ENCODE measurements at places on chromosomes 11 and 22.

- DNase-seq: no peak
These were observed 30.7 kb downstream of the PRR5L start for GRCh38 chr11:36326524-36327419.

GRCh38 chr11:23509821-23510220 is 649.5 kb upstream of the CCDC179 start:
- DNase-seq: no peak

- DNase-seq: no peak
These were observed 88.0 kb upstream of the DBX1 start for GRCh38 chr11:20248121-20248772.

GRCh38 chr22:22362936-22363335 is 118.3 kb downstream of the VPREB1 start:
- DNase-seq: no peak

GRCh38 chr11:39817241-39817640 is 1642.2 kb downstream of the LRRC4C start:
- no peak for DNase-seq

DNA sequence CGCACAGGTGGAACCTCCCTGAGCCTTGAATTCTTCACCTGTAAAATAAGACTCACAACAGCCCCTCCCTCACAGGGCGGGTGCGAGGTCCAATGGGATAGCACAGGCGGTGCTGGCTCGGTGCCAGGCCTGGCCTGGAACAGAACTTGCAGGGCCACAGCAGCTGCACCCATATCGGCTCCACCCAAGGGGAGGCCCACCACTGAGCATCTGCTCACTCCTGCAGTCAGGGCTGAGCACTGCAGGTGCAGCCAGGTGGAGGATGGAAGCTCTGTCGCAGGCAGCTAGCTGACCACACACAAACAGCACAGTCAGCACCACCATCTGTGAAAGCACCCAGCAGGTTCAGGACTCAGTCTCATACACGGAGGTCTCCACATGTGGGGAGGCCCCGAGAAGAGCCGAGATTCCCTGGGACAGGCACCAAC is 19.6 kb downstream of the VPS37C start:
- DNase-seq: peak; percentile 55

DNA sequence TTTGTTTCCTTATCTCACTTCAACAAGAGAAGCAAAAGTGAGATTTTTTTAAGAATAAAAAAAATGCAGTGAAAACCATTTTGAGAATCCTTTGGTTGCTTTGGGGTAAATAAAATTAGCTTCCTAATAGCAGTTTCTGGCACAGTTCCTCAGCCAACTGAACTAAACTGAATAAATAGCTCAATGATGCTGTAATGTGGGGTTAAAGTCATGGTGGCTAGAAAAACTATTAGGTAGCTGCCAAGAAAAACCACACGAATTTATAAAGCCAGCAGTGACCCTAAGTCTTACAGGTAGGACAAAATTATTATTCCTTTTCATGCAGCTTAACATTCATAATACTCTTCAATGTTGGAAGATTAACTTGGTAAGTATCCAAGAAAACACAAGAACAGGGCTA is 142.4 kb downstream of the APIP start:
- DNase-seq: no peak

DNA sequence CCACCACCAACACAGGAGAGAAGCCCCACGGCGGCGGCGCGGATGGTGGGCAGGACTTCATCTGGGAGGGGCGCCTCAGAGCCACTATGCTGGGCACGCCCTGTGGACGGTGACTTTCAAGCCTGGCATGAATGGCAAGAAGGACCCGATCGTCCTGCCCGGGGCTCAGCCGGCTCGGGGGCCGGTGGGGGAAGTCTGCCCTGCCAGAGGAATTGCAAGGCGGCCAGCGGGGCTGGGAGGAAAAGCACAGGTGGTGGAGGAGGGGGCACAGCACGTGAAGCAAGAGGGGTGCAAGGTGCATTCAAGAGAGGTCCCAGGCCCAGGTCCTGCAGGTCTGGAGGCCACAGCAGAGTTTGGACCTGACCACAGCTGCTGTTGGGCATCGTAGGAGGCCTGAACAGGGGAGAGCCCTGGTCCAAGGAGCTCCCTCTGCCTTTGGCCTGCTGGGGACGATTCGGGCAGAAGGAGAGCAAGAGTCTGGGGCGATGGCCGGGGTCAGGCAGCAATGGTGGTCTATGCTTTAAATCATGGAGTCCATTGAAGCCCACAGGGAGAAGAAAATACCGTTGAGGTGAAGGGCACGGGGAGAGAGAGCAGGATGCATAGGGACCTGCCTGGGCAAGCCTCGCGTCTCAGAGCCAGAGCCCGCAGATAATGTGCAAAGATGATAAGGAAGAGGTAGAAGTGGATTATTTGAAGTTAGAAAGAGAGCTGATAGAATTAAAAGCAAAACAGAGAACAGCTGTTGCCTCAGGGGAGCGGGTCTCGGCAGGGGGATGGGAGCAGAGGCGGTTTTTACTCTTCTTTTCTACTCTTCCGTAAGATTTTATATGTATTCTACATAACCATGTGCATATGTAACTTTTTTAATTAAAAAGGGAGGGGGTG is 82.6 kb upstream of the SHISAL1 start:
- DNase-seq: no peak

DNA sequence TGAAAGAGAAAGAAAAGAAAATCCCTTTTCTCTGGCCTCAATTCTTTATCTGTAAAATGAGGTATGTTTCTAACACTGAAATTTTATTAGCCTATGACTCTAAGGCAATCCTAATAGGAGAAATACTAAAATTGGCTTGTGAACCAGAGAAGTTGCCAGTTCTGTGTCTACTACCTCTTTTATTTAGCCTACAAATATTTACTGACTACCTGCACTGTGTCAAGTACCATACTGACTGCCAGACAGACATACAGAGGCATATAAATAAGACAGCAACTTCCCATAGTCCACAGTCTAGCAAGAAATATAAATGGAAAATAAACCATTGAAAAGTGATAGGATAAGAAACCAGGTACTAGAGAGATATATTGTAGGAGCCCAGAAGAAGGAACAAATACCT is 2.4 kb upstream of the SOX6 start:
- DNase-seq: no peak

GRCh38 chr11:67382276-67383136 is 9.1 kb upstream of the CLCF1 start:
- peak; percentile 85 for DNase-seq

GRCh38 chr22:46863794-46864193 is 101.3 kb downstream of the TBC1D22A start:
- no peak for DNase-seq

GRCh38 chr22:44759001-44759400 is 6.6 kb downstream of the ARHGAP8 start:
- no peak for DNase-seq

DNA sequence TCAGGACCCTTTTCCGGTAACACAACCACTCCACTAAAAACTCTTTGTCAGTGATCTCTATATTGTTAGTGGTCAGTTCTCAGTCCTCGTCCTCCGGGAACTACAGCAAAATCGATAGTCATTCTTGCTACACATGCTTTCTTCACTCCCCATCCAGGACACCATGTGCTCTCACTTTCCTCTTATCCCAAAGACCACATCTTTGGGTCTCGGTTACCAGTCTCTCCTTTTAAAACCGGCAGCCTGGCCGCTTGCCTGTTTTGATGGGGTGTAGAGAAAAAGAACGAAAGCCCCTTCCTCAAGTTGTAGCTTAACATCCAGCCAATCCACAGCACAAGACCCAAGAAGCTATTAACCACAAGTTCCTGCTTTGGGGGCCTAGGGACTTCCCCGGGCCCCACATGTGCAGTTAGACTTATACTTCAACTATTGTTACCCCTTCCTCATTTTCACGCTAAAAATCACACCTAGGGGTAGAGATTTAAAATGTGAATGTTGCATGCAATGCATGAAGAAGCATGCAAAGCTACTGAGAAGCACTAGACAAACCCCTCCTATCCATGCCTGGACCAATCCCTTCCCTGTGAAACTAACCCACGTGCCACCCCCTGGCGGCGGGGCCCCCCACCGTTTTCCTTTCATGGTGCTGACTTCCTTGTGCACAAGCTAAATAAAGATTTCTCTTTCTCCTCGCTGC is 1.5 kb upstream of the TOLLIP start:
- DNase-seq: no peak

DNA sequence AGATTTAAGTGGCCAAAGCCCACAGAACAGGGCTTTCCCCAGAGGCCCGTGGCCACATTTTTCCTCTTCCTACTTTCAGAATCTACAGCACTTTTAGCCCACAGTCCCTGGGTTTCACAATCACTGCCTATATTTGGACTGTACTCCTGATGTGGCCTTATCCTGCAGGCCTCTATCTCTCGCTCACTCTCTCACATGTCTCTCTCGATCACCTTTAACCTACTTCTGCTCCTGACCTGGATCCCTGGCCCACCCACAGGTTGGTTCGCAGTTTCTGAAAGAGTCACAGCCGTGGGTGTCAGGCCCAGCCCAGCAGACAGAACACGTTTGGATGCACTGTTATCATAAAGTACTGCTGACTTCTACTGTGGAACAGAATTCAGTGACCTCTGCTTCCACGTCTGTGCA is 55.5 kb downstream of the LARGE1 start:
- DNase-seq: no peak

- no peak for DNase-seq
These were observed 1091.9 kb upstream of the TENM4 start for GRCh38 chr11:80532633-80533232.

GRCh38 chr11:129750343-129751292 is 65.0 kb upstream of the TMEM45B start:
- peak; percentile 77 for DNase-seq

- no peak for DNase-seq
These were observed 422 bp upstream of the LGR4 start for GRCh38 chr11:27473017-27473406.

DNA sequence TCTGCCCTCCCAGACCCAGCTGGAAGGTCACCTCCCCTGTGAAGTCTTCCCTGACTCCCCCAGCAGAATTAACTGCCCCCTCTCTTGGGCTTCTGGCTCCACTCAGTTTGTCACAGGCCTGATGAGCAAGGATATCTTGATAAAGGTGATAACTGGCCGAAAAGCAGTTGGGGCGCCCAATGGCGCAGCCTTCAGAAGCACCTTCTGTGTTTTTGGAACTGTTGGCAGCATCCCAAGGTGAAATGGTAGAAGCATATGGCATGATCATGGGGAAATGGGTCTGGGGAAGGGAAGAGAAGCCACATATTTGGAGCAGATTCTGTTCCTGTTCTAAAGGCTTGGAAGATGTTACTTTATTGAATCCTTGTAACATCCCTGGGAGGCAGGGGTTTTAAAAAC is 2.8 kb upstream of the TAB1 start:
- no peak for DNase-seq

GRCh38 chr22:50474710-50475651 is at the start of gene SBF1:
TSS of gene SBF1 (minus strand) at chr22:50475035. CDS start at chr22:50474840, 195 bp downstream.
- DNase-seq: peak; percentile 91

- DNase-seq: no peak
These were observed 74.2 kb downstream of the KCNQ1 start for GRCh38 chr11:2518983-2519340.

- DNase-seq: no peak
These were observed 25.5 kb downstream of the MYEOV start for GRCh38 chr11:69319255-69320106.

DNA sequence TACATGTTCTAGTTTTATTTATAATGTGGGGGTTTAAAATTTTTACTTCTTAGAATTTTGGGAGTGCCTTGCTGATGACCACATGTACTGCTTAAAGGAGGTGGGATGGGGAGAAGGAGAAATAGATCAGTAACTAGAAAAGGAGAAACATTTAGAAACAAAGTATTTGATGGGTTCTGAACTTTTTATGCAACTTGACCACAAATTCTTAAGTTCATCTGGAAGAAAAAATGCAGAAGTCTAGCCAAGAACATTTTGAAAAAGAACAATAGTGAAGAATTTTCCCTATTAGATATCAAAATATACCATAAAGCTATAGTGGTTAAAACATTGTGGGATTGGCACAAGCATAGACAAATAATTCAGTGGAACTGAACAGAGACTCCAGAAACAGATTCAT is 73.3 kb upstream of the AMPD3 start:
- DNase-seq: no peak

- DNase-seq: no peak
These were observed 19.1 kb upstream of the EHD1 start for GRCh38 chr11:64897381-64898075.

DNA sequence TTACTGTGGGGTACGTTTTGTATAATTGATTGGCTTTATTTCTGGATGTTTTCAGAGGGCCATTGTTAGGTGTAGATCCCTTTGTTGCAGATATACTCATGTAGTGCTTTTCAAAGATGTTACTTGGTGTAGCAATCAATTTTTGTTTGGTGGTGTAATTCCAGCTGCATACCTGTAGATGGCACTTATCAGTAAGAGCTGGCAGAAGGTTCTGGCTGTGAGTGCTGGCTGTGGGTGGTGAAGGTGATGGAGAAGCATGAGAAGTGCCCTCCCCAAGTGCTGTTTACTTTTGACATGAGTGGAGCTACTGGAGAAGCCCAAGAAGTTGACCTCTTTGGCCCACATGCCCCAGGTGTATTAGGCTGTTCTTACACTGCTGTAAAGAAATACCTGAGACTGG is 1074.9 kb downstream of the FAM181B start:
- DNase-seq: no peak

- no peak for DNase-seq
These were observed 1375.2 kb downstream of the TBC1D22A start for GRCh38 chr22:48137640-48138039.

GRCh38 chr11:94871491-94872185 is 101.7 kb downstream of the CWC15 start:
- no peak for DNase-seq

GRCh38 chr11:12786891-12787290 is 112.7 kb downstream of the TEAD1 start:
- no peak for DNase-seq

DNA sequence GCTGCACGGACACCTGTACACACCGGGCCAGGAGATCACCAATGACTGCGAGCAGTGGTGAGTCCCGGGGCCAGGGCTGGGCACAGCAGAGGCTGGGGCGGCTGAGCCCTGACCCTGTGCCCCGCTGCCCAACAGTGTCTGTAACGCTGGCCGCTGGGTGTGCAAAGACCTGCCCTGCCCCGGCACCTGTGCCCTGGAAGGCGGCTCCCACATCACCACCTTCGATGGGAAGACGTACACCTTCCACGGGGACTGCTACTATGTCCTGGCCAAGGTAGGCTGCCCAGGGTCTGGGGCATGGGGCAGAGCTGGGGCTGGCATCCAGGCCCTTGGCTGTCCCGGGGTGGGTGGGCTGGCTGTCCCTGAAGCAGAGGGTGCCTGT is 7.7 kb downstream of the MUC2 start:
- no peak for DNase-seq

DNA sequence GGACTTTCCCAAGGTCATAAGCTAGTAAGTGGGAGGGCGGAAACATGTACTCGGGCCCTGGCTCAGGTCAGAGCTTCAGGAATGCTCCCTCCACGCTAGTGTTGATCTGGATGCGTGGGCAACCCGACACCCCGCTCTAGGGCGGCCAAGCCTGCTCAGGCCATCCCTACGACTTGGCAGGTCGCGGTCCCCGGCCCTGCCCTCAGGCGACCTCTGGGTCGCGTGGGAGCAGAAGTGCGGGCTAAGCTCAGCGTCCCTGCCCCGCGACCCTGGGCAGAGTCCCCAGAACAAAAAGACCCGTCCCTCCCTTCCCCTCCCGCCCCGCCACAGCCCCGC is 781 bp upstream of the TEF start:
- DNase-seq: no peak

- no peak for DNase-seq
These were observed 3.4 kb downstream of the KCNK7 start for GRCh38 chr11:65591939-65592857.

- DNase-seq: no peak
These were observed 577 bp downstream of the MRPL17 start for GRCh38 chr11:6682591-6682935.
